ENCODE measurements at places on chromosomes 2 and 18.

- DNase-seq = no peak
Measured at GRCh38 chr2:106977717-106978116, 91.8 kb upstream of the ST6GAL2 start.

GRCh38 chr2:207630491-207630890 lies 5.3 kb upstream of the METTL21A start:
- no peak for DNase-seq

GRCh38 chr2:191226196-191226595 lies 19.0 kb upstream of the MYO1B start:
- DNase-seq = no peak

DNA sequence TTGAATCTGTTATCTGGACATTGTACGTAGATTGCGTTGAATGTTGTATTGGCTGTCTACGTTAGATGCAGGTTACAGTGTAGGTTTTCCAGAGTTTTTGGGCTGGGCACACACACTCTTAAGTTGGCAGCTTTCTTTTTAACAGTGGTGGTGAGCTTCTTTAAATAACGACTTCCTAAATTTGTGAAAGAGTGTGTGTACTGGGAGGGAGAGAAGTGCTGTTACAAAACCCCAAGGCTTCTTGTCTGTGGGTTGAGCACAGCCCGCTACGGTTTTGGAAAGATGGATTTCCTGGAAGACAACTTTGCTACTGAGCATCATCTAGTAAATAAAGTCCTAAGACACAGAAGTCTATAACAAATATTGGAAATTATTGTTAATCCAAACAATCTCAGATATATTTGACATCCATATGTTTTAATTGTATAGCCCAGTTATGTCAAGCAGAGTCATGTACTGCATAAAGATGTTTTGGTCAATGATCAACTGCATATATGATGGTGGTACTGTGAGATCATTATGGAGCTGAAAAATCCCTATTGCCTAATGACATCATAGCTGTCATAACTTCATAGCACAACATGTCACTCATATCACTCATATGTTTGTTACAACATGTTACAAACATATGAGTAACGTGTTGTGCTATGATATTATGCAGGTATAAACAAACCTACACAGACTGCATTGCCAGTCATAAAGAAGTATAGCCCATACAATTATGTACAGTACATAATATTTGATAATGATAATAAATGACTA lies 7.9 kb upstream of the THUMPD2 start:
- DNase-seq = no peak

GRCh38 chr2:235793163-235793752 lies 299.4 kb downstream of the AGAP1 start:
- DNase-seq = no peak
